Stimulated activated CD8-positive, alpha-beta memory T cell treated with anti-CD3 and anti-CD28 coated beads, Interleukin-7, amount 100 ng/mL, for 1 hour (primary cell): ENCODE measurements at places on chromosomes 7 and 10.

DNA sequence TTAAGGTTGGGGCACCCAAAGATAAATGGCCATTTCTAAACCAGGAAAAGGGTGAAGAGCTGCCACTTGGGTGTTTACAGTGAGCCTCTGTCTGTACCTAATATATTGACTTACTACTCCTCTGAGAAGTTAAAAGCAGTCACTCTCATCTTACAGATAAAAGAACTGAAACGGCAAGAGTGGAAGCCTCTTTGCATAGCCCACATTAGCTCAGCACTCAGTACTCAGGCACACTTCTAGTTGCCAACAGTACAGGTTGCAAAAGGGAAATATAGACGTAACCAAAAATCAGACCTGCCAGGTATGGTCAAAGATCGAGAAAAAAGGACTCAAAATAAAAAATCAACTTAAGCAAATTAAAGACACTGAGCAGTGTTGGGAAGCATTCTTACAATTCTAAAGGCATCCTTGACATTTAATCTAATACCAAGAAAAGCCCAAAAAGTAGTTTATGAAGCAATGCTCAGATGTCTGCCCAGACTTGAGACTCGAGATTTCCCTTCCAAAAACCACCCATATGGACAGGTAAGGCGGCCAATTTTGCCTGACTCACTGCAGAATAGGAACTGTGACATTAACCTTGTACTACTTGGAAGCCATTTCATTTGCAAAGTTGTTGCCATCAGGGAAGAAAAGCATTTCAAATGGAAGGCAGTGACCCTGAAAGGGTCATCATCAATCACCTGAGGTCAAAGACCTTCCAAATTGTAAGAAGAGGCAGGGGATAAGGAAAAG is 139.3 kb downstream of the SLC25A13 start:
- DNase-seq = no peak

DNA sequence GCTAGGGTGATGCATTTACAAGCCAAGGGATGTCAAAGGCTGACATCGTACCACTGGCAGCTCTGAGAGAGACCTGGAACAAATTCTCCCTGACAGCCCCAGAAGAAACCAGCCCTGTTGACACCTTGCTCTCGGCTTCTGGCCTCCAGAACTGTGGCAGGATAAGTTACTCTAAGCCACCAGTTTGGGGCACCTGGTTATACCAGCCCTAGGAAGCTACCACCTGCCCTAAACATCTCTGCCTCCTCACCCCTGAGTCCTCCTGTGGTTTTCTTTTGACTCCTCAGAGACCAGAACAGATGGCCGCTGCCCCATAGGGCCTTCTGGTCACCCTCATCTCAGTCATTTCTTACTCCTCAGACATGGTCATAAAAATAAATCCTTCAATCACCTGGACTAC is 107.4 kb downstream of the CPXM2 start:
- DNase-seq = no peak

GRCh38 chr10:70317272-70317942 is 33.6 kb upstream of the NPFFR1 start:
- DNase-seq = no peak

GRCh38 chr10:25808372-25808771 is 125.7 kb upstream of the MYO3A start:
- DNase-seq = no peak

GRCh38 chr10:8513155-8514147 is 459.0 kb downstream of the GATA3 start:
- no peak for DNase-seq
